Activated CD4-positive, alpha-beta T cell treated with anti-CD3 and anti-CD28 coated beads for 48 hours (primary cell): ENCODE measurements at places on chromosomes 11 and 22.

- no peak for DNase-seq
Measured at GRCh38 chr22:49233507-49234100, 594.1 kb downstream of the BRD1 start.

DNA sequence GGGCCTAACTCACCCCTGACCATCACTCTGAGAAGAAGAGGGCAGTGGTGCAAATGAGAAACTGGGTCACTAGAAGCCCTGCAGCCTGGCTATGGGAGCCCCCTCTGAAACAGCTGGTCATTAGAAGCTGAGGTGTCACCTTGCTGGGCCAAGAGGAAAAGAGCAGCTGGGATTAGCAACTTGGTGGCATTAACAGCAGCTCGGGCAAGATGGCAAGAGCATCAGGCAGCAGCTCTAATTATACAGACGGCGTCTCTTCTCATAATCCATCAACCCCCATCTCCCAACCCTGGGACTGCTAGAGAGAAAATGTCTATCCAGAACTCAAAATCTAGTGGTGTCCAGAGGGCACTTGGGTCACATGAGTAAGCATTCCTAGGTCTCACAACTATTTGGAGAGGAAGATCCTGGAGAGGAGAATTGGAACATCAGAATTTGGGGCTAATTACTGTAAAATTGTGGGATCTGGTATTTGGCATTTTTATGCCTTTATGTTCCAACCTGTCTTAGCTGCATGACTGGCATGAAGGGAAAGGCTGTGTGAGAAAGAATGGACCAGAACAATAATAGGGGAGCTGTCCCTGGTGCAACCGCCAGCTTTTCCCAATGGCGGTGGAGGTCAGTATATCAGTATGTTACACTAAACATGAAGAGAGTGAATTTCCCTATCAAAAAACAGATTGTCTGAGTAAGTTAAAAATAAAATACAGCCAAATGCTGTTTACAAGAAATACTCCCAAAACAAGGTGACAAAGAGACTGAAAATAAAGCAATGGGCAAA, 7.6 kb upstream of the LMO1 start:
- DNase-seq = no peak

GRCh38 chr22:22763512-22763911, 119.1 kb downstream of the GGTLC2 start:
- DNase-seq = no peak

- no peak for DNase-seq
Measured at GRCh38 chr22:43493297-43493696, 81.5 kb downstream of the MPPED1 start.
